IMR-90 (cell line): ENCODE measurements at places on chromosomes 5 and 9. TPM values are rescaled to one million over a fixed set of nuclear protein-coding genes. Genes with fewer than 3 reads are reported as not detected.

Gene SPAG8
- 0.28 and 0.72 TPM in 2 replicates for total RNA-seq

DNA sequence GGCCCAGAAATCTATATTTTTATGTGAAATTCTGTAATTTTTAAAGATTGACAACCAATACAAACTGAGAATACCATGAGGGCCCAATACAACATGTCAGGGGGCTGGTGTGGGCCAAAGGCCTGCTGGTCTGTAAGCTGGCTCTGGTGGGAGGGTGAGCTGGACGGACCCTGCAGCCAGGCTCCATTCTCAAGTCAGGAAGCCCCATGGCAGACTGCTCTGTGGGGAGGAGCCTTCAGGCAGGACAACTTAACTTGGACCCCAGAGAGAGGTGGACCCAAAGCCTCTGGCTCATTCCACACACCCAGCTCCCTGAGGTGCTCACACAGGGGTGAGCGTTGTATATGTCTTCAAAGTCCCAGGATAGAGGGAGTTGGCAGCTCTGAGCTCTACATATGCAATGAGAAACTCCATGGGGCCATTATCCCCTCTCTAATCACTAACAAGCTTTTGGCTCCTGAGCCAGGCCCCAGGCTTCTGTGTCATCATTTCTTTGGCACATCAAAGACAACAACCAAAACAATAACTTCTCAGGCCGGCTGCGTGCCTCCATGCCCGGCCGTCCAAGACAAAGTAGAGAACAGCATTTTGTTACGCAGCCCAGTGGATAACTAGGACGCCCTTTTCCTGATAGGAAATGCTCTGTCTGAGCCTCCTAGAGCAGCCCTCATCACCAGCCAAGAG lies 6.4 kb downstream of the SEPTIN8 start:
- no peak for DNase-seq

- DNase-seq, result no peak
These were observed 183.3 kb downstream of the SH3GL2 start for GRCh38 chr9:17761984-17762676.

DNA sequence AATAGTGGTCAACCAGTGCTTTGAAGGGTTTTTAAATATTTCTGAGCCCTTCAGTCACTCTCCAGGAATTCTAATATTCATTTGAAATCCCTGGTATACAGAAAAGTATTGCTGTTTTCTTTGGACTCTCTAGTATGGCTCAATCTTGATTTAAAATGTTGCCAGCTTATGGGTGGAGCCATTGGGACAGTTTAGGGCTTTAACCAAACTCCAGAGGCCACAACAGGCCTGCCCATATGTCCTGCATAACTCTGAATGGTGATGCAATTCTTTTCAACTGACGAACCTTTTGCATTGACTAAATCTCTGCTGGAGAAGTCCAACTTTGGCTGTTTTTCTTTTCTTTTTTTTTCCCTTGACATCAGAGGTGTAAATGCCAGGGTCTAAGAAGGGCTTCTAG lies 10.3 kb upstream of the ANKHD1 start:
- no peak for DNase-seq

GRCh38 chr9:20382460-20383071 lies 239.7 kb downstream of the MLLT3 start:
- DNase-seq, result peak; percentile 78

- peak; percentile 1 for DNase-seq
These were observed 3.6 kb upstream of the RASGEF1C start for GRCh38 chr5:180212363-180213255.

- DNase-seq, result peak; percentile 87
These were observed 66.6 kb downstream of the DEPDC1B start for GRCh38 chr5:60633341-60633740.

DNA sequence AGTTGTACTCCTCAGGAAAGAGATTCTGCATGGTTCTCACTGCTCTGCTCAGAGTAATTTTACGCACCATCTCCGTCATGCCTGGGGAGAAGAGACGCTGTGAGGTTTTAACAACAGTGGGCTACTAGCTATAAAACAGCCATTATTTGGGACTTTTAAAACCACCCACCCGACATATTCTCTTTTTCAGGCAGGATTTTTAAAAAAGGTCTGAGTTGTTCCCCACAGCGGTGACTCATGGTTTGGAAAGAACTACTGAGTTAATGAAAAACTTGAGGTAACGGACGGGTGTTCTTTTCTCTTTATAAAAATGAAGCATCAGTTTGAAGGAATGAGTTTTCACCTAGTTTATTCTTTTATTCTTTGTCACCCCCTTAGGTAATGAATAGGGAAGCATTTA lies 61.3 kb downstream of the TTLL11 start:
- DNase-seq, result no peak

- DNase-seq, result no peak
These were observed 48.6 kb upstream of the ADCY2 start for GRCh38 chr5:7347377-7347776.

Gene RALGPS1
- total RNA-seq, result 0.90 and 2.5 TPM in 2 replicates

Gene DELE1
- 26.1 and 28.0 TPM in 2 replicates for total RNA-seq

Gene ST6GALNAC4
- total RNA-seq, result 11.9 and 12.5 TPM in 2 replicates

- DNase-seq, result no peak
These were observed 163.7 kb upstream of the GNA14 start for GRCh38 chr9:77811832-77812231.

DNA sequence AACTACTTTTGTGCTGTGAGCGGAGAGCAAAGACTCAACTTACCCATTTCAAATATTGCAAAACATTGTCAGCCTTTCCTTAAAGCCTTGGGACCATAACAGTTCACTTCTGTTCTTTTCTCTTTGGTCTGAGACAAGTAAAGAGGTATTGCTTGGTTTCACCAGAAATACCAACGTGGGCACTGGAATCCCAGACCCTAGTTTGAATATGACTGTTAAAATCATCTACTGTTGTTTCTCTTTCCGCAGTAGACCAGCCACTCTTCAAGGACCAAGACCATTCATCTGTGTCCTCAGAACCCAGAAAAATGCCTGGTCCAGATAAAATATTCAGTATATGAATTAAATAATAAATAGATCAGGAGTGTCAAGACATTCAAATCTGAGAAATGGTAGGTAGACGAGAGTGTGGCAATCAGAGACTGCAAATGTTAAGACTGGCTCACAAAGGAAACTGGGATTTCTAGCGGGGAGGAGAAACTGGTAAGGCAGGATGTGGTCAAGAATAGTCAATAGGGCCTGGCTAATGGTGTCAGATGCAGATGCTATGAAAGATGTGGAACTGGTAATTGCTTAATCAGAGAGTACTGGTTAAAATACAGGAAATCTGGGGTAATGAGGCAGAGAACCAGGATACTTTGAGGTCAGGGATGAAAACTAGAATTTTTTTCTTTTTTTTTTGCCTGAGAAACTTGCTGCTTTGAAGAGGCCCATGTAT lies 82.1 kb upstream of the IL33 start:
- no peak for DNase-seq

GRCh38 chr9:135589596-135590485 lies 28.3 kb downstream of the PAEP start:
- no peak for DNase-seq

GRCh38 chr5:134551901-134552300 lies 26.4 kb downstream of the JADE2 start:
- DNase-seq, result peak; percentile 24

Gene GLRA1
- not detected in 2 replicates for total RNA-seq

Gene RPS14
- 7,310 and 7,583 TPM in 2 replicates for total RNA-seq

Gene HTR1A
- total RNA-seq, result not detected in 2 replicates

Gene PCDHGA6
- total RNA-seq, result 4.1 and 4.2 TPM in 2 replicates

Gene LHFPL2
- 11.1 and 11.3 TPM in 2 replicates for total RNA-seq
